ENCODE measurements at places on chromosomes 13 and 19. TPM values are rescaled to one million over a fixed set of nuclear protein-coding genes. Genes with fewer than 3 reads are reported as not detected.

- no peak for DNase-seq
Observed at GRCh38 chr19:56294549-56294948, 20.1 kb downstream of the ZSCAN5A start.

DNA sequence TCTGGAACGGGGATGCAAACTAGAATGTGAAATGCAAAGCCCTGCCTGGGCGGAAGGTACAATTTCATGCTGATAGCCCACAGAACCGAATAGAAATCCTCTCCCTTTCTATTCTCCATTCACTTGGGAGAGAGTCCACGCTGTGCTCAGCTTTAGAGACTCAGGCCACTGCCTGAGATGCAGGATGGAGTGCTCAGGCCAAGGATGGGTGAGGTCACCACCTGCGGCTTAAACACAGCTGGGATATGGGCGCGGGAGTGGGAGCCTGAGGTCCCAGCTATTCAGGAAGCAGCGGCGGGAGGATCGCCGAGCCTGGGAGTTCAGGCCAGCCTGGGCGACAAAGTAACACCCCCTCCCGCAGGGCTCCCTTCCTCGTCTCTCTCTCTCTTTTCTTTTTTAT lies 446 bp upstream of the ZNF83 start:
- peak; percentile 58 for DNase-seq

DNA sequence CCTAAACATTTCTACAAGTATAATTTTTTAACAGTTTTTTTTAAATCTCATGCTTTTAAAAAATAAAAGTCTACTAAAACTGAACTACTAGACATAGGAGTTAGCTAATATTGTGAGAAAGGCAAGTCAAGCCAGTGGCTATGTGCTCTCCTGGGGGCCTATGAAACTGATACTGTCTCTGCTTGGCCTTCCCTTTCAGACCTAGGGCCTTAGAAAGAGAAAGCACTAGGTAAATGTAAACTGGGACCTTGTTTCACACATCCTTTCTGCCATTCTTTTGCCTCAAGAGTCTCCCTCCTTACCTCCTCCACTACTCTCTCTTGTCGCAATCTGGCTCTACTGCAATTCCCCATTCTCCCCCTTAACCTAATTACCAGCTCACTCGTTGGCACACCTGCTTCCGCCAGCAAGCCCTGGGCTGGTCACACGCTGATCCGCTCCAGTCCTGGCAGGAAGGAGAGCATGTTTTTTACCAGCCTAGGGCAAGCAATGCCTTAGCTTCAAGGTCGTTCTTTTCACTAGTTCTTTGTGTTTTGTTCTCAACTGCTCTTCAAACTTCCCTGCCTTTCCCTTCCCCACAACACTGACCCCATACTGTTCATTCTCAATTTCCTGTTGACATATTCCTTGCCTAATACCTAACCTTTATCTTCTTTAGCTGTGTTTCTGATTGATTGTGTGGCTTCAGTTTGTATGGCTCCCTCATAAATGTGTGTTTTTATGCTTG lies 23.1 kb downstream of the TBC1D4 start:
- DNase-seq, result no peak

DNA sequence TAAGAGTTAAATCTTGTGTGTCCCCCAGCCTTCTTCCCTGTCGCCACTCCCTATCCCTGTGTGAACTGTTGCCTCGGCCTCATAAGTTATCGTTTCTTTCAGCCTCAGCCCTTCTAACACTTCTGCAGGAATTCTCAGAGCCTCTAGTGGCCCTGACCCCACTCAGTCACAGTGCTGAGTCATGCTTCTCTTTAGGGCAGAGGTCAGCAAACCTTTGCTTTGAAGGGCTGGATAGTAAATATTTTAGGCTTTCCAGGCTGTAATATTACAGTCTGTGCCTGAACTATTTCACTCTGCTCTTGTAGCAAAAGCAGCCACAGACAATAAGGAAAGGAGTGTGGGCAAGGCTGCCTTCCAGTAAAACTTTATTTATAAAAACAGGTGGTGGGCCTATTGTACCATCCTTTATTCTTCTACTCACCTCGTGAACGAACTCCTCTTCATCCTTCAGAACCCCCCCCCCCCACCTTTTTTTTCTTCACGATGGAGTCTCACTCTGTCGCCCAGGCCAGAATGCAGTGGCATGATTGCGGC lies 22.1 kb downstream of the MYO9B start:
- DNase-seq, result no peak

Gene LCP1
- total RNA-seq, result 52.7 TPM

DNA sequence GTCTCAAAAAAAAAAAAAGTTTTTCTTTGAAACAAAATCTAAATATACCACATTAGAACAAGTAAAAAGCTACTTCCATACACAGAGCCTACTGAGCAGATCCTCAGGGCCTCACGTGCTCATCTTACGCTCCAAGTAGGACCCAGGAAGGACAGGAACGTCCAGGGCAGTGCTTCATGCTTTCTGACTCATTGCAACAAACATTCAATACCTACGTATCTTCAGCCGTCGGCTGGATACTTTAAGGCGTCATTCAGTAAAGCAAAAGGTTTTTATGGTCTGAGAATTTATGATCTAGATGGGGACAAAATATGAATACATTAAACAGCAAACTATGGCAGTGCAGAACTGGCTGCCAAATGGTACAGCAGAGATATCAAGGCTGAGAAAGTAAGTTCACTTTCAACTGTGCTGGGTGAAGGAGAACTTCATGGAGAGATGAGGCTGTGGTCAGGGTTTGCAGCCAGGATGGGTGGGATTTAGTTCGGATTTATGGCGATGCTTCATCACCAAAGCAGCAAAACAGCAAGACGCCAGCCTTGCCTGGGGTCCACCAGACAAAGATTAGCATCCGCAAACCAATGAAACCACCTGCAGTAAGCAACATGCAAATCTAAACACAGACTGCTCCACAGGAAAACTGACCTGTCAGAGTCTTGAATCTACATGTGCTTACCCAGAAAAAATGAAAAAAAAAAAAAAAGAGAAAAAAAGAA lies 20.5 kb downstream of the CARS2 start:
- no peak for DNase-seq
